ENCODE measurements at places on chromosomes 5 and 9. TPM values are rescaled to one million over a fixed set of nuclear protein-coding genes. Genes with fewer than 3 reads are reported as not detected.

The SEMA4D gene
- total RNA-seq: 34.2 TPM

The C9orf72 gene
- total RNA-seq: 9.4 TPM

The POLR1E gene
- total RNA-seq: 33.0 TPM

The TPPP gene
- not detected for total RNA-seq

The IFNA21 gene
- total RNA-seq: not detected

The GPRIN1 gene
- 2.7 TPM for total RNA-seq

The TRPM3 gene
- 0.39 TPM for total RNA-seq

The MOB3B gene
- 27.4 TPM for total RNA-seq

The GLDC gene
- total RNA-seq: not detected

The CER1 gene
- total RNA-seq: not detected

The TMOD1 gene
- not detected for total RNA-seq
